ENCODE measurements at places on chromosomes 16 and 17. TPM values are rescaled to one million over a fixed set of nuclear protein-coding genes. Genes with fewer than 3 reads are reported as not detected.

The KRT40 gene
- total RNA-seq: not detected

The RMI2 gene
- 25.8 TPM for total RNA-seq

The MED1 gene
- total RNA-seq: 19.0 TPM

The MT1M gene
- 26.7 TPM for total RNA-seq

The CCL8 gene
- not detected for total RNA-seq

The PIK3R5 gene
- not detected for total RNA-seq

The TNFRSF17 gene
- not detected for total RNA-seq

The SIRT7 gene
- total RNA-seq: 22.1 TPM

The KRT31 gene
- not detected for total RNA-seq

DNA sequence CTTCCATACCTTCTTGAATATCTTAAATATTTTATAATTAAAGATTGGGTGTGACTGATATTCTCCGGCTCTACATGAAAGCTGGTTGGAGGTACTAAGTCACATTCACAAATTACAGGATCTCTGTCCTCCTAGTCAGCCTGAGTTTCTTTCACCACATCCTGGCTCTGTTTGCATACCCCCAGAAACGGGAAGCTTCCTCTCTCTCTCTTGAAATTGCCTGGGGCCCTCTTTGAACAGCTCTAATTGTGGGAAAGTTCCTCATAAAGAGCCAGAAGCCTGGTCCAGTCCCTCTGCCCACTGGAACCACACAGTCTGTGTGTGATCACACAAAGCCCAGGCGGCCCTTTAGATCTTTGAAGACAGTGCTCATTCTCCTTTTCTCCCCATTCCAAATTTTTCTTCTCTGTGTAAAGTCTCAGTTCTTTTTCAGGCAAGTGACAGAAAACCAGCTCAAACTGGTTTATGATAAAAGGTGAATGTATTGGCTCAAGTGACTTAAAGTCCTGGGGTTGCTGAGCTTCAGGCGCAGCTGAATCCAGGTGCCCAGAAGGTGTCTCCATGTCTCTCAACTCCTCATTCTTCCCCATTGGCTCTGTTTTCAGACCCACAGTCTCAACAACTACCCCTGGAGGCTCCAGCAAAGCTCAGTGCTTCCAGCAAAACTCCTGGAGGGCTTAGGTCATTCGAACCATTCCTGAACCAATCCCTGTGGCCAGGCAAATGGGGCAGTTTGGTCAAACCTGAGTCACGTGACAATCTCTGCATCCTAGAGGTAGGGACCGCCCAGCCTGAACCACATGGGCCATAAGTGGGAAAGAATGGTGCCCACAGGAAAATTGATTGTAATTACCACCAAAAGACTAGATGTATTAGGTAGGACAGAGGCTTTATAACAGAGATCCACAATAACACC is 8.5 kb upstream of the RAI1 start:
- DNase-seq: no peak

DNA sequence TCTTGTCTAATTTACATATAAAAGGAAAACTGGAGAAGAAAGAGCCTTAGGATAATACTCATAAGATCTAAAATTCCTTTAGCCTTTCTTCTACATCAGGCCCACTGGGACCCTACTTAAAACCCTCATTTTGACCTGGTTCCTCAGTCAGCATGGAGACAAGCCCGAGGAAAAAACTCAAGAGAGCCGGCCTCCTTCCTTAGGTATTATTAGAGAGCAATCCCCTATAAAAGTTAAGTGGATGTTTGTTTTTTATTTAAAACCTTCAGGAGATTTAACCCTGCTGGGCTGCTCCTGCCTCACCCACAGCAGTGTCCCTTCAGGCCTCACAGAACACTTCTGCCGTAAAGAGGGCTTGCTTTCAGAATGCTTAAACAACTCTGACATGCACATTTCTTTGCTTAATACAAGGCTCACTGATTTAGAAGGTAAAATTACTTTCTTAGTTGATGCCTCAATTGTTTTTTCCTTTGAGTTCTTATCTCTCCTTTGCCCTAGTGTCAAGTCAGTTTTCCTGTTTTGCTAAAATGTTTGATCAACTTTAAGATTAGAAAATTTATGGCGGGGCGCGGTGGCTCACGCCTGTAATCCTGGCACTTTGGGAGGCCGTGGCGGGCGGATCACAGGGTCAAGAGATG is 145.6 kb upstream of the TBX2 start:
- no peak for DNase-seq

DNA sequence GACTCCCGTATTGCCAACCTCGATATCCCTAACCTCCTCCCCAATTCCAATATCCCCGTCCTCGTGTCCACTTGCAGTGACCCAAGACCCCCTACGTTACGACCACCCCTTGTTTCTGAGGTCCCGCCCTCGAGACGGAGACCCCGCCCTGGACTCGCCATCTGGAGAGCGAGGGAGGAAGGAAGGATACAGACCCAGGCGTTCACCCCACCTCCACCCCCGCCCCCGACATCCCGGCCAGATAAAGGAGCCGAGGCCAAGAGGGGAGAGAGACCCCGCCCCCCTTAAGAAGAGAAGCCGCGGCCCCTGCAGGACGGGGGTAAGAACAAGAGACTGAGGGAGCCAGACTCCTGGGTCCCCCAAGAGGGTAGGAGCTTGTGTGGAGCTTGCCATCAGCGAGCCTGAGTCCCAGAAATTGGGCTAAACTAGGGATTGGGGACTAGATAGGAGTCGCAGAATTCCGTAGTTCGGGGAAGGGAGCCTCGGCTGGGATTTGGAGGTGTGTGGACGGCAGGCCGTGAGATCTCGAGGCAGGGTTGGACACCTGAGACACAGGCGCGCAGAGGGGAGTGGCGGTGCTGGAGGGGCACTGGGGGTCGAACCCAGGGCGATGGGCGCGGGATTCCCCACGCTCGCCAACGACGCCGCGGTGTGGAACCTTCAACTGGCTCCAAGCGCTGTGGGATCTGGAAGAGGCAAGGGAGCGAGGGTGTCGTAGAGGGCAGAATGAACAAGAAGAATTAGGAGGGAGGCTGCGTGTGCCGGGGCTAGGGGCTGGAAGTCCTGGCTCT is at the start of gene BCL6B:
TSS of gene BCL6B (plus strand) at position 270 of the 791 bp plus-strand sequence. CDS start 622 bp downstream, outside the sequence.
- no peak for DNase-seq

GRCh38 chr16:27433636-27434035 is 31.7 kb downstream of the IL21R start:
- no peak for DNase-seq

DNA sequence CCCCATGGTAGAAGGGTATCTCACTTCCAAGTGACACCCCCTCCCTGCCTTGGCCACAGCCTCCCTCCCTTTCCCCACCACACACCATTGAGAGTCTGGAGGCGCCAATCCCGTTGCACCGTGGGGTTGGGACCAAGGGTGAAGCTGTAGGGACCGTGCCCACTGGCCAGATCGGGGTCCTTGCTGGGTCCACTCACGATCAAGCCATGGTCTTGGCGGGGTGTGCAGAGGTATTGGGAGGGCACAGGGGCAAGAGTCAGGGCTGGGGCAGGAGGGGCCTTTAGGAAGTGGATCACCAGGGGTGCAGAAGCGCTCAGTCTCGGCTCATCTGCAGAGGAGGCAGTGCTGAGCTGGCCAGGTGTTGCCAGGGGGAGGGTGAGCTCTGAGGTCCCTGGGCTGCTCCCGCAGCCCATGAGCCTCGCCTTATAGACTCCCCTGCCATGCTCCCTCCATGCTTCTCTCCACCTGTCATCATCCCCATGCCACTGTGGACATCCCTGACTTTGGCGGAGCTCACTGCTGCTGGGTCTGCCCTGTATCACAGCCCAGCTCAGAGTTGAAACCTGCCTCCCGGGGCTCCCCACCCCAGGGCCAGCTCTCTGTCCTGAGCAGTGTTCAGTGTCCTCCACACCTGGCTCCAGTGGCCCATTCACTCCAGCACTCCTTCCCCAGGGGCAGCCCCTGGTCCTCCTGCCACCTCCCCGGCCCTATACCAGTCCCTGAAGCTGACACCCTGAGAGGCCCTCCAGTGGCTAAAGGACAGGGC is 8.3 kb downstream of the CDH16 start:
- DNase-seq: no peak

- DNase-seq: no peak
Observed at GRCh38 chr16:75494184-75494583, 1.1 kb downstream of the CHST6 start.

DNA sequence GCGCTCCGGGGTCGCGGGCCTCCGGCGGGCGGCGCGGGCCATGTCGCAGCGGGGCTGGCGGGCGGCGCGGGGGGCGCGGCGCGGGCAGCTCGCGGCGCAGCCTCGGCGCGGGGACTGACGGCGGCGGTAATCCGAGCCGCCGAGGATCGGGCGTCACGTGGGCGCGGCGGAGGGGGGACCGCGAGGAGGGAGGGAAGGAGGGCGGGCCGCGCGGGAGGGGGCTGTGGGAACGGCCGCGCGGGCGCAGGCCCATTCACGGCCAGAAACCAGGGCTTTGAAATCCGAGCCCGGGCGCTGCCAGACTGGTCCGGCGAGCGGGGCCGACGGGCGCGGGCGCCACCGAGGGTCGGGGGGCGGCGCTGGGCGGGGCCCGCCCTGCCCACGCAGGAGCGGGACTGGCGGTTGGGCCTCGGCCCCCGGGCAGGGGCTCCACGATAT is at the start of gene MTSS2:
TSS of gene MTSS2 (minus strand) at position 116 of the 438 bp plus-strand sequence. CDS start 262 bp downstream, outside the sequence.
- peak; percentile 84 for DNase-seq

DNA sequence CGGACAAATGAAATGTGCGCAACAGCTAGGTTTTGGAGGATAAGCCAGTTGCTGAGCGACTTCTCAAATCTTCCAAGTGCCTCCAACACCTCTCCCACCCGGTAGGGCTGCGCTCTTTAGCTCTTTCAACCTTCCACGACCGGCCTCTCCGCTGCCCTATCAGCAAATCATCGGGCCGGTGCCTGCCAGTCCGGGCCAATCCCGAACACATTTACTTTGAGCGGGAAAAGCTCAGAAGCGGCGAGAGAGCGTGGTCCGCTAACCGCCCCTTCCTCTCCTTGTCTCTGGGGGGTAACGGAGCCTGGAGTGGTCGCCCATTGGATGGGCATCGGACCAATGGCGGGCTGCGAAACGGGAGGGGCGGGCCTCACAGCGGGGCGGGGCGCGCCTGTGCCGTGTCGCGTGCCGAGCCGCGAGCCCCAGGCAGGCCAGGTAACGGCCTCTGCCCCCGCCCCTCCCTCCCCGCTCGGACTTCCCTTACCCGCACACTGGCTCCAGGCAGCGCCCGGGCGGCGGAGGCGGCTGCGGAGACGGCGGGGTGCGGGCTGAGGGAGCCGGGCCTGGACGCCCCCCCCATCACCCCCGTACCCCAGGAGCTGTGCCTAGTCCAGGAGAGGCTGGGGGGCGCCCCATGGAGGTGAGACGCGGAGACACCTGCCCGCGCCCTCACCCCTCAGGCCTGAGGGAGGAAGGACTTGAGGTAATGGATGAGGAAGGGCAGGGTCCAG is at the start of gene MEIOC:
TSS of gene MEIOC (plus strand) at position 486 of the 728 bp plus-strand sequence. CDS start at position 632, 146 bp downstream.
- DNase-seq: no peak

GRCh38 chr16:15592324-15592723 is 50.6 kb downstream of the MARF1 start:
- DNase-seq: no peak

DNA sequence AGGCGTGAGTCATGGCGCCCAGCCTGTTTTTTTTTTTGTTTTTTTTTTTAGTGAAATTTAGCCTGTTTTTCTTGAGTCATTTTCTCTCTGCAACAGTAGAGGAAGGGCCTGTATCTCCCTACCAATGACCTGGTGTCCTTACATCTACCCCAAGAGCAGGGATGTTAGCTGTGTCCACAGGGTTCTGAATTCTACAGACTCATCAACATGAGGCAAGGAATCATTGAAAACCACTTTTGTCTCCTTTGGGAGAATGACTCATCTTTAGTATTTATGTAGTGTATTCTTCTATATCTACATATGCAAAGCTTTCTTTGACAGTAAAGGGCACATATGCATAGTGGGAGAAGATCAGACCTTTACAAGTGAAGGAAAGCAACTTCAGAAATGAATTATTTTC is 105.3 kb downstream of the SPECC1 start:
- no peak for DNase-seq

GRCh38 chr17:8726941-8727555 is 17.6 kb downstream of the CCDC42 start:
- no peak for DNase-seq

DNA sequence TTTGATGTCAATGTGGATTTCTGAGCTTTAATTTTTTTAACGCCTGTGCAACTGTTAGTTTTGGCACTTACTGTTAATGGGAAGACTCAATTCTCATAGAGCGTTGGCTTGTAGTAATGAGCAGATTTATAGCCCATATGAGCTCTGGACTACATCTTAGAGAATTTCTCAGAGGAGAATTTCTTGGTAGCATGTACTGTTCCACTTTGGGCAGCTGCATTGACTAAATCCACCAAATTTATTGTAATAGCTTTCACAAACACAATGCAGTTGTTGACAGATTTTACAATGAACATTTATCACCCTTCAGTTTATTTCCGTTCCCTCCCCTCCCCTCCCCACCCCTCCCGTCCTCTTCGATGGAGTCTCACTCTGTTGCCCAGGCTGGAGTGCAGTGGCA is 193.9 kb downstream of the PRKCA start:
- no peak for DNase-seq

DNA sequence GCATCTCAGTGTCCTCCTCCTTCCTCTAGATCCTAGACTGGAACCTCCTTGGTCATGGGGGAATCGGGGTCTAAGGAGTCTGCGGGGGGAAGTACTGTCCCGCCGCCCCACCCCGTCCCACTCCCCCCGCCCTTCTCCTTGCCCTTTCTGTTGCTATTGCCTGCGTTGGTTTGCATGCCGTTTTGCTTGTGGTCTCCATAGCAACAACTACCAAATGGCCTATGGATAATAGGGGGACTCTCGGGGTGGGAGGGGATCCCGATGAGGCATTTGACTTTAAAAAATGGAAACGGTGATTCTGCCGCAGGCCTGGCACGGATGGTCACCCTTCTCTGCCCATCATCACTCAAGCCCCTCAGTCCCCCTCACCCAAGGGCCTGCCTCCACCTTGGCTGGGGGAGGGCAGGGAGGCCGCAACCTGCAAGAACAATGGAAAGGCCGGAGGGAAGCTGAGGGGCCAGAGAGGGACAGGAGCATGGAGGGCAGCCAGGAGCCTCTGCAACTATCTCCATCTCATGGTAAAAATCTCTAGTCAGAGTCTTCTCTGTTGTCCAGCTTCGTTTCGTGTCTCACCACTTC is 231.4 kb upstream of the TNRC6C start:
- no peak for DNase-seq

DNA sequence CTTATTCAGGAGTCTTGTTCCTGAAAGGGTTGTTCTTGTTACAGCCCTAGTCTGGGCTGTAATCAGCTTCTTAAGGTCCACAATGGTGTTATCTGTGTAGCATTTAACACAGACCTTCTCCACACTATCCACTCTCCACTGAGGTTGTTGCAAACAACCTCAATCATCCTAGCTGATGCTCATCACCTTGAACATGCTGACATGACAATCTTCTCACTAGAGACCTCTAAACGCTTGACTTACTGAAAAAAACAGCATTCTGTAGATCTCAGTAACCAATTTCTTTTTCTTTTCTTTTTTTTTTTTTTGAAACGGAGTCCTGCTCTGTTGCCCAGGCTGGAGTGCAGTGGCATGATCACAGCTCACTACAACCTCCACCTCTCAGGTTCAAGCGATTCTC is 3.6 kb downstream of the TNFRSF17 start:
- no peak for DNase-seq

Measured in MG63 (cell line).